ENCODE measurements at places on chromosomes 7 and 10.
A peak's percentile ranks its signal among the peaks of the same experiment; 100 is the strongest.

DNA sequence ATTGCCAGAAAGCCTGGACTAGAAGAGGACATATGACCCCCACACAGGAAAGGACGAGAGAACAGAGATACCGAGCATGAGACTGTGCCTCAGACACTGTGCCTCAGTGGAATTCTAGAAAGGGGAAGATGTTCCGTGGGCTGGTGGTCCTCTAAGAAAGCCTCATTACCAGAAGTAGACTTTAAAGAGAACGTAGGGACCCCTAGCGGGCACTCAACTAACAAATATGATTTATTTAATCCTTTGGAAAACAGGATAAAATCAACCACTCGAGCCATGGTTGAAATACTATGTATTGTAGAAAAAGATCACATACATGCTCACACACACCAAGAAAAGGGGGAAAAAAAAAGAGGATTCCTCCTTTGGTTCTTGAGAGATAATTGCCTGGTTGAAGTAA lies 701.2 kb upstream of the SORCS1 start:
- no peak for DNase-seq

GRCh38 chr7:101864039-101864438 lies 46.6 kb downstream of the CUX1 start:
- no peak for DNase-seq

DNA sequence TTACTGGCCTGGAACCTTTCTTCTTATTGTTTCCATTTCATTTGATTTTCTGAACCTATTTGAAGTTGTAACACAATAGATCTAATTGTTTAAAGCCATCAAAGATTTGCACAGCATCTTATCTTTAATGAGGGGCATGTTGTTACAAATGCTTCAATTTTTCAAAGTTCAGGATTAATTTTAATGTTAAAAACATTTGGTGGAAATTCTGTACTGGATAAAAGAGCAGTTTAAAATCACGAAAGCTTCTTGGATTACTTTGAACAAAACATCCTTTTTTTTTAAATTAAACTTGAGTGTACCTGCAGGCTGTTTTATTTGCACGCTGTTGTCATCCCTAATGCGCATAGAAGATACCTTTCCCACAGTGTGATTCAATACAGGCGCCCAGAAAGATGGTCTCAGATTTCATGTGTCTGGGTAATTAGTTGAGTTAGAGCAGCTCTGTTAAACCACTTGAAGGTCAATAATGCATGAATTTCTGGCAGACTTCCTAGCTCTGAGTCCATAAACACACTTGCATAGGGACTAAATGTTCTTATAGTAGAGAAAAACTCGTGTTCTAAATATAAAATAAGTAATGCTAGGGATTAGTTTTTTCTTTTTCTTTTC lies 29.3 kb upstream of the DDX50 start:
- DNase-seq, result peak; percentile 19

- no peak for DNase-seq
Observed at GRCh38 chr7:100364480-100364879, 6.6 kb downstream of the PILRB start.

GRCh38 chr10:35463105-35463867 lies 127.0 kb downstream of the CCNY start:
- DNase-seq, result no peak

GRCh38 chr10:47300429-47300931 lies 483 bp downstream of the GDF10 start:
- DNase-seq, result peak; percentile 53

DNA sequence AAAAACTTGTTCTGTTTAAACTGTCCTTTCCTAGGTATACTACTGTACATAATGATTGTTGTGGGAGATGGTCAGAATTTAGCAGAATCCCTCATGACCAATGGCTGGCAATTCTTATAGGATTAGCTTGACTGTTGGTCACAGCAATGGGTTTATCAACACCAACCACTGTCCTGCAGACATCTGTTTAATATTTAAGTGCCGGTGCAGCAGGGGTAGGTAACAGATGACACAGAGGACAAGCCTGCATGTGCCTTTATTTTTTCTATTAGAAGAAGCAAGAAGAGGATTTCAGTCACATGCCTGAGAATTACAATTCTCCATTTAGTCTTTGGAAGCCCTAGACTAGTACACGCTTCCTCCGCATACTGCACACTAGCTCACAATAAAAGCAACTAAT lies 48.4 kb downstream of the CCDC6 start:
- DNase-seq, result no peak

DNA sequence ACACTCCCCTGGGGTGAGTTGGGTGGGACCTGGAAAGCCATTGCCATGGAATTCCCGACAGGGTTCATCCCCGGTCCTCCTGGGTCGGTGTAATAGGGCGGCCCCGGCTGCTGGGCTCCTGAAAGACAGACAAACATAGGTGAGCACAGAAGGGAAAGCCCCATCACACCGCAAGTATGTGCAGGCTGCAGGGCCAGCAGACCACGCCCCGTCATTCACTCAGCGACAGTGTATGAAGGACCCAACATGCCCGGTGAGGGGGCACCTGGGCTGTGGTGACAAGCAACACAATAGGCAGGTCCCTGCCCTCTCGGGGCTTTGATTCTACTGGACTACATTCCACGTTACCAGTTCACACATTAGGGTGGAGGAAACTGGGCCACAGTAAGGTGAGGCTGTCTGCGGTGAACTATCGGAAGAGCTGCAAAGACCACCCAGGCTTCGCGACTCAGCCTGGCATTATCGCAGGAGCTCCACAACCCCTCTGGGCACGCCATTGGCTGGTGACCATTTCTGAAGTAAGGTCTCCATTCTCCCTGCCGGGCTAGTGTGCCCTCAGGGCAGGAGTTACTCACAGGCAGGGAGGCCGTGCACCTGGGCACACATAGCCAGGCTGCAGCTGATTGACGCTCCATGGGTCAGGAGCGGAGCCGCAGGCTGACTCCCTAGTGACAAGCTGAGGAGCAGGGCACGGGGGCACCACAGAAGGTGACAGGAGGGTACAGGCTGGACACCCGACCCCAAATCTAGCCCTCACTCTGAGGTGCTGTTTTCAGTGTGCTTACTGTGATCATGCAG lies 99.2 kb downstream of the VOPP1 start:
- no peak for DNase-seq

- DNase-seq, result no peak
Observed at GRCh38 chr7:158803367-158803969, 25.8 kb downstream of the ESYT2 start.

GRCh38 chr7:147651601-147652000 lies 939.0 kb upstream of the C7orf33 start:
- no peak for DNase-seq

GRCh38 chr10:43083764-43084163 lies 6.9 kb downstream of the RET start:
- no peak for DNase-seq

DNA sequence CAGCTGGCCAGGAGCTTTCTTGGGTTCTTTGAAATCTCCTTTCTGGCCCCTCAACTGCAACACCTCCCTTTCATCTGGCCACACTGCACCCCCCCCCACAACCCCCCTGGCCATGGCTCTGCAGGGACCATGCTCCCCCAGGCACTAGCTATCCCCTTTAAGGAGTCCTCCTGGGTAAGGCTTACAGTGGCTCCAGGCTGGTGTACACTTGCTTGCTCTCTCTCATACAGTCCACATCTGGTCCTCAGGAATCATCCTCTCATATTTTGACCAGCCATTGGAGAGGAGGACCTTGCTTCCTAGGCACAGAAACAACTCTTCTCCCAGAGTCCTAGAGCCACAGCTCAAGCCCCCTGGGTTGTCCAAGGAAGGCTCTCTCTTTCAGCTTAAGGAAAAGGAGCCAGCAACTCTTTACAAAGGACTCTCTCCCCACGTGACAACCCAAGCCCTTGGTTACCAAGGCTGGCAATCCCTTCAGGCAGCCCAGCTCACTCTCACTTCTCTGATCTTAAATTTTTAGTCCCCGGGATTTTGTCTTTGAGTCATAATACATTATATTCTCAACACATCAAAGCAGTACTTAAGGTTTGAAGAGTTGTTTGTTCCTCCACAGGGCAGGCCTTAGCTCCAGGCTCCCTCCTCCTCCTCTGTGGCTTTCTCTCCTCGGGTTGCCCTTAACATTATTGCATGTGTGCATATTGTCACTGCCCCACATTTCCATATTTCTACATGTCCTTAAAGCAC lies 9.9 kb downstream of the GARIN1A start:
- DNase-seq, result no peak

DNA sequence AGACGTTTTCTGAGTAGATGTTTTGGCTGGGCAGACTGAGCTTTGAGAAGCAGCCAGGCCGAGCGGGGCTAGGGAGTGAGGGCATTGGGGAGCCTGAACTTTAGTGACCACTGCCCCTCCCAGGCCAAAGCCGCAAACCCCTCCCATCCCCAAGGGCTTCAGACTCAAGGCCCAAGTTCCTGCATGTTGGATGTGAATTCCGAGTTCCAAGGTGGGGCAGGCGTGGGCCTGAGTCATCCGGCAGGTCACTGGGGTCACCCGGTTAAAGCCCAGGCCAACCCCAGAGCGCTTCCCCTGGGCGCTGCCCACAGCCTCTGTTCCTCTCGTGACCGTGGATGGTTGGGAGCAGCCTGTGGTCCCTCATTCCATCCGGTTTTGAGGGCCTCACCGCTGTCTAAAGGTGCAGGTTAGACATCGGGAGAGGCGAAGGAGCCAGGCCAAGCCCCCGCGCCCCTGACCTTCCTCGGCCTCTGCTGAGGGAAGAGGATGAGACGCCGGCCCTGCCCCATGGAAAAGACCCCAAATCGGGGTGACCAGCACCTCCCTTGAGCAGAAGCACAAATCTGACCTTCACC lies 6.9 kb upstream of the PDGFA start:
- DNase-seq, result no peak
